ENCODE measurements at places on chromosomes 7 and 10.

GRCh38 chr10:35005868-35006267 lies 84.3 kb downstream of the CUL2 start:
- no peak for DNase-seq

GRCh38 chr10:119860866-119861607 lies 11.6 kb downstream of the MCMBP start:
- no peak for DNase-seq

- DNase-seq: no peak
Measured at GRCh38 chr10:47058961-47059391, 147.7 kb downstream of the PTPN20 start.

- no peak for DNase-seq
Measured at GRCh38 chr7:13748998-13749397, 240.5 kb downstream of the ETV1 start.

DNA sequence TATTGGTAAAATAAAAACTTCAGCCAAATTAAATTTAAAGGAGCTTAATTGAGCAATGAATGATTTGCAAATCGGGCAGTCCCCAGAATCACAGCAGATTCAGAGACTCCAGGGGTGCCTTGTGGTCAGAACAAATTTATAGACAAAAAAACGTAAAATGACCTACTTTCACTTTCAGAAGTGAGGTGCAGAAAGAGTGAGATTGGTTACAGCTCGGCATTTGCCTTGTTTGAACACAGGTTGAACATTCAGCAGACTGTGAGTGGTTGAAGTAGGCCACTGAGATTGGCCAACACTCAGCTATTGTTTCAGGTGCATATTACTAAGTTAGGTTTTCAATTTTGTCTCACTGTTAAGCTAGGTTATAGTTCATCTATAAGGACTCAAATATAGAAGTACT lies 153.4 kb downstream of the BICC1 start:
- DNase-seq: no peak

GRCh38 chr10:110857265-110858171 lies 14.2 kb upstream of the PDCD4 start:
- DNase-seq: no peak

- no peak for DNase-seq
Measured at GRCh38 chr10:92091965-92092364, 168.4 kb downstream of the BTAF1 start.

DNA sequence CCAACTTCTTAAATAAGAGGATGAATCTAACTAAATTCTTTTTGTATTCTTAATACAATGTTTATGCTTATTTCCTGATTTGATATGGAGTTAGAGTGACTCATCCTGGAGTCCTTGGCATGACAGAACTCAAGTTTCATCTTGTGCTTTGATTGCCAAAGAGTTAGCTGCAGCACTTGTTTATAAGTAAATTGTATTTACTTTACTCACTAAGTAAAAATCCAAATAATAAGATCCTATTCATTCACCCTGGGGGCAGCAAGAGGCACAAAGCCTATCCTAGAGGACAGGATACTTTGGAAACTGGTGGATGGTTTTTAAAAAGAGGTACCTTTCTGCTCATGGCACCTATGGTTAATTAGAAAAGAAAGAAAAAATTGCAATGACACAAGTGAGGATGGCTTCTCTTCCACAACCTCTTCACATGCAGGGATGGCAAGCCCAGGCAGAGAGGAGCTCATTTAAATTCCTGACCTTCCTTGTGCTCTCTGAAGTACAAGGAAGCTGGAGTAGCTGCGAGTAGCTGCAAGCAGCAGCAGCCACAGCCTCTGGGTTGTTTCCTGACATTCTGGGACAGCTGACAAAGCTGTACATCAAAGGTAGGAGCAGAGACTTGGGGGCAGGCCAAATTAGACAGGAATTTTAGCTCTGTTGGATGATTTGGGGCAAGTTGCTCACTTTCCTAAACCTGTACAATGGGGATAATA lies 28.5 kb upstream of the CROT start:
- no peak for DNase-seq

- DNase-seq: no peak
Measured at GRCh38 chr7:30145426-30145970, 10.7 kb downstream of the MTURN start.

- no peak for DNase-seq
Measured at GRCh38 chr7:55249332-55249731, 115.8 kb upstream of the LANCL2 start.

DNA sequence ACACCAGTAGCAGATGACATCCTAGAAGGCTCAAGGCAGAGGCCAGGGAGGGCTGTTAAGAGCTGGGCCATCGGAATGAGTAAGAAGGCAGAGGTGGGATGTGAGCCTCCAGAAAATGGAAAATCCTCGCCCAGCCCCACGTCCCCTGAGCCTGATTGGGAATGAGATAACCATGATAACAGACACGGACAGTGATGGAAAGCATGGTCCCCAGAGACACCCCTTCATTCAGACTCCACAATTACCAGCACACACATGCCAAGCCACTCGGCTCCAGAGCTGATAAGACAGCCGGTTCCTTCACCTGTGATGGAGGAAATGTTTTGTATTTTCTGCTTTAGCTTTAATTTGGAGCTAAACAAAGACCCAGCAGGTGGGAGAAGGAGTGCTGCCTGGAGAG lies 106.0 kb downstream of the GRID1 start:
- no peak for DNase-seq

DNA sequence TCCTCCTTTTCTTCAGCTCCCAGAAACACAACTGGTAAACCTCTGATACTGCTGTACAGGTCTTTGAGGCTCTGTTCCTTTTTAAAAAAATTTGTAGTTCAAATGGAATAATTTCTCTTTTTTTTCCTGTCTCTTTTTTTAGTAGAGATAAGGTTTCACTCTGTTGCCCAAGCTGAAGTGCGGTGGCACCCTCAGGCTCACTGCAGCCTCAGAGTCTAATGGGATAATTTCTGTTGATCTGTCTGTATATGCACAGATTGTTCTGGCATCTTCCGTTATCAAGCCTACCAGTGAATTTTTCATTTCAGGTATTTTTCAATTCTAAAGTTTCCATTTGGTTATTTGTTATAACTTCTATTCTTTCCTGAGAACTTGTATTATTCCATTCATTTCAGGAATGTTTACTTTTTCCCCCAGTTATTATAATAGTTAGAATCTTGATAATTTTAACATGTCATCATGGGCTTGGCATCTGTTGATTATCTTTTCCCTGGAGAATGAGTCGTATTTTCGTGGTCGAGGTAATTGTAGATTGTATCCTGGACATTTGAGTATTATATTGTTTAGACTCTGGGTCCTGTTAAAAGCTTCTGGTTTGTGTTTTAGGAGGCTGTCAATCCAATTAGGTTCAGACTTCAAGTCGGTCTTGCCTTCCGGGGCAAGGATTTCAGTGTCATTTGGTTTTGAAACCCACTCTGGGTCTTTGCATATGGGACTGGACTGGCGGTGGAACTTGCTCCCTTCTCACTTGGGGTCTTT lies 24.5 kb downstream of the CRCP start:
- no peak for DNase-seq

- no peak for DNase-seq
Measured at GRCh38 chr7:12982178-12982577, 294.7 kb downstream of the ARL4A start.

DNA sequence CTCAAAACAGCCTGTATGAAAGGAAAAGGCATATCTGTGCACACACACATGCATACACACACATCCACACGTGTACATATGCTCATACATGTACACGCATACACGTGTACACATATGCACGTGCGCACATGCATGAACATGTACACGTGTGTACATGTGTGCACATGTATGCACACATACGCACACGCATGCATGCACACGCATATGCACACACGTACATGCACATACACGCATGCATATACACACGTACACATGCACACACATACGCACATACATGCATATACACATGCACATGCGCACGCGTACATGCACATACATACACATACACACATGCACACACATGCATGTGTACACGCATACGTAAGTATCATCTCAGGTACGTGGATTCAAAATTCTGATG lies 19.4 kb downstream of the DIP2C start:
- DNase-seq: no peak

- no peak for DNase-seq
Measured at GRCh38 chr7:7956531-7957128, 12.0 kb upstream of the GLCCI1 start.

DNA sequence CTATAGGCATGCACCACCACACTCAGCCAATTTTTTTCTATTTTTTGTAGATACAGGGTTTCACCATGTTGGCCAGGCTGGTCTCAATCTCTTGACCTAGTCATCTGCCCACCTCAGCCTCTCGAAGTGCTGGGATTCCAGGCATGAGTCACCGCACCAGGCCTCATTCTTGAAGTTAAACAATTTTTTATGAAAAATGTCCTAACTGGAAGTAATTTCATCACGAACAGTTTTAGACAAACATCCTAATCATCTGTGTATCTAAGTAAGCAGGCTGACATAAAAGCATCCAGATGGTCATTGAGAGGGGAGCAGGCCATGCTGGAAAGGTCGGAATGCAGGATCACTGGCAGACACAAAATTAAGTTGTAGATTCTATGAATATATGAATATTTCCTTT lies 269.1 kb downstream of the ZMYND11 start:
- DNase-seq: no peak

DNA sequence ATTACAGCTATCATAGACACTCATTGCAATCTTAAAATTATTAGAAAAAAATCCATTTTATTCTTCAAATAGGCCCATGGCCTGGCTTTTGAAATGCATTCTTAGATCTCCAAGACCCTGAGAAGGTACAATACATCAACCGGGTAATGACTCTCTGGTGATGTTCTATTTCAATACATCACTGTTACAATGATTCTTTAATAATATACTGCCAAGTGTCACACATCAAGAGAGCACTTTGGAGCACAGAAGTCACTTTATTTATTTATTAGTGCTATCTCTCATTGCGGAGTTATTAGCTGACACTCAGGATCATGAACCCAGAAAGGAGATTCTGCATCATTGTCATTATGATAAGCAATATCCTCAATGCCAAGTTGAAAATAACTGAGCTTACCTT lies 748.5 kb upstream of the MBL2 start:
- DNase-seq: no peak

DNA sequence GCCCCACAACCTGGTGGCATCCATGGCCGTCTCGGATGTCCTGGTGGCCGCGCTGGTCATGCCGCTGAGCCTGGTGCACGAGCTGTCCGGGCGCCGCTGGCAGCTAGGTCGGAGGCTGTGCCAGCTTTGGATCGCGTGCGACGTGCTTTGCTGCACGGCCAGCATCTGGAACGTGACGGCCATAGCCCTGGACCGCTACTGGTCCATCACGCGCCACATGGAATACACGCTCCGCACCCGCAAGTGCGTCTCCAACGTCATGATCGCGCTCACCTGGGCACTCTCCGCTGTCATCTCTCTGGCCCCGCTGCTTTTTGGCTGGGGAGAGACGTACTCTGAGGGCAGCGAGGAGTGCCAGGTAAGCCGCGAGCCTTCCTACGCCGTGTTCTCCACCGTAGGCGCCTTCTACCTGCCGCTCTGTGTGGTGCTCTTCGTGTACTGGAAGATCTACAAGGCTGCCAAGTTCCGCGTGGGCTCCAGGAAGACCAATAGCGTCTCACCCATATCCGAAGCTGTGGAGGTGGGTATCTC lies 1.1 kb downstream of the HTR5A start:
- DNase-seq: no peak

- no peak for DNase-seq
Measured at GRCh38 chr10:29835055-29835454, 200.3 kb upstream of the SVIL start.

GRCh38 chr10:106078895-106079576 lies 1085.5 kb downstream of the SORCS1 start:
- no peak for DNase-seq

DNA sequence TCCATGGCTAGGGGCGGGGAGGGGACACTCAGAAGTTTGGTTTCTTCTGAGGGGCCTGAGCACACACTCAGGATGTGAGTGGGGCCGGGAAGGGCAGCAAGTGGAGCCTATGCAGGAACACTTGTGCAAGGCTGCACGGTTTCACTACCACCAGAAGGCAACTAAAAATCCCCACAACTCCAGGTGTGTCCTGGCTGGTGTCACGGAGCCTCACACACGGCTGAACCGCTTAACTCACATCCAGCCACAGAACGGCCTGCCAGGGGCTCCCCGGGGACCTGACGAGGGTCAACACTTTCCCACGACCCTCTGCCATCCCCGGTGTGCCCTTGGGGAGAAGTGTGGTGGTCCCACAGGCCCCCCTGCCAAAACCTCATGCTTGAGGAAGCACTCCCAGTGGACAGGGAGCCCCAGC lies 173.9 kb downstream of the ELFN1 start:
- no peak for DNase-seq

DNA sequence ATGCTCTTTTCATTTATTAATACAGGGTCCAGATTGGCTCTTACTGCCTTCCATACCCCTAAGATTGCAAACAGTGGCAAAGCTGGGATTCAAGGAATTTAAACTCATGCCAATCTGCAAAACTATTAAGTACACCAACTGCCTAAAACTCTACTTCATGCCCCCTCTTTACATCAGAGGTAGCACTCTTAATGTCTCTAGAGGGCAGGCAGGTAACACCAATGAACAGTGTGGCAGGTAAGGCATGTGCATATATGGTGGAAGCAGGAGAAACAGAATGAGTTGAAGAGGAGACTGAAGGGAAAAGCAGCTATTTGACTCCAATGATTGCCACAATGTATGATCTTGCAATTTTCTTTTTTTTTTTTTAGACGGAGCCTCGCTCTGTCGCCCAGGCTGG lies 156.7 kb downstream of the BTAF1 start:
- DNase-seq: no peak

DNA sequence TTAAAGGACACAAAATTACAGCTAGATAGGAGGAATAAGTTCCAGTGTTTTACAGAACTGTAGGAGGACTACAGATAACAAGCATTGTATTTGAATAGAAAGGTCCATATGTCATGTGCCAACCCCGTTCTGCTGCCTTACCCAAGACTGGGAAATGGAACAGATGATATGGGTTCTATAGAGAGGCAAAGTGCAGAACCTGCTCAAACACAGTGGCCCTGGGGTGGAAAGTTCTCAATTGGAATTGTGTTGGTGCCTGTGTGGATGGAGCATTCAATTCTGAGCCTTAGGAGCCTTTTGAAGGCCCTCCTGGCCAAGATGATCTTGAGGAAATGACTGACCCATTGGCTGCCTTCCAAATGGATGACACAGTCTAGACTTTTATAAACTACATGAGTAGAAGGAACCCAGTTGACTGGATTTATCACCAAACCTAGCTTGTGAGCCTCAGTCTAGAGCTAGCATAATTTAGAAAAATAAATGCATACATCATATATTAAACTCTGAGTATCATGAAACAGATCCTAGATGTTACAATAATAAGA lies 4.1 kb upstream of the PRSS1 start:
- no peak for DNase-seq

All from psoas muscle (tissue), 8 donors.